ENCODE measurements at places on chromosomes 7 and 10.

- DNase-seq, result no peak
Observed at GRCh38 chr10:35835545-35835944, 193.4 kb upstream of the FZD8 start.

- no peak for DNase-seq
Observed at GRCh38 chr10:92119340-92119739, 171.5 kb downstream of the CPEB3 start.

DNA sequence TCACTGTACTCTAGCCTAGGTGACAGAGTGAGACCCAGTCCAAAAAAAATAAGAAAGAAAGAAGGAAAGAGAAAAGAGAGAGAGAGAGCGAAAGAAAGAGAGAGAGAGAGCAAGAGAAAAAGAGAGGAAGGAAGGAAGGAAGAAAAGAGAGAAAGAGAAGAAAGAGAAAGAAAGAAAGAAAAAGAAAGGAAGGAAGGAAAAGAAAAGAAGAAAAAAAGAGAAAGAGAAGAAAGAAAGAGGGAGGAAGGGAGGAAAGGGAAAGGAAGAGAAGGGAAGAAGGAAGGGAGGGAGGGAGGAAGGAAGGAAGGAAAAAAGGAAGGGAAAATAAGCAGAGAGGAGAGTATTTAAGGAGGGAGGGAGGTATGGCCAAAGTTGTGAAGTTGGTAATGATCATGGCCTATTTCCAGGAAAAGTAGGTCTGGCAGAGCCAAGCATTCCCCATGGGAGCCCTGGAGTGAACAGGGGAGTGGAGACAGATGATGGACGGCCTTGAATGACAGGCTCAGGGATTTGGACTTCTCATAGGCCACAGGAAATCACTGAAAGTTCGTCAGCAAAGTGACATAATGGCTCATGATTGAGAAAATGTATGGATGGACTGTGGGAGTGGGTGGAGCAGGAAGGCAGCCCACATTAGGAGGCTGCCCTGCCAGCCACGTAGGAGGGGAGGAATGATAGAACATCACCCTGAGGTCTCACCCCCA lies 44.8 kb upstream of the CUX1 start:
- DNase-seq, result no peak

DNA sequence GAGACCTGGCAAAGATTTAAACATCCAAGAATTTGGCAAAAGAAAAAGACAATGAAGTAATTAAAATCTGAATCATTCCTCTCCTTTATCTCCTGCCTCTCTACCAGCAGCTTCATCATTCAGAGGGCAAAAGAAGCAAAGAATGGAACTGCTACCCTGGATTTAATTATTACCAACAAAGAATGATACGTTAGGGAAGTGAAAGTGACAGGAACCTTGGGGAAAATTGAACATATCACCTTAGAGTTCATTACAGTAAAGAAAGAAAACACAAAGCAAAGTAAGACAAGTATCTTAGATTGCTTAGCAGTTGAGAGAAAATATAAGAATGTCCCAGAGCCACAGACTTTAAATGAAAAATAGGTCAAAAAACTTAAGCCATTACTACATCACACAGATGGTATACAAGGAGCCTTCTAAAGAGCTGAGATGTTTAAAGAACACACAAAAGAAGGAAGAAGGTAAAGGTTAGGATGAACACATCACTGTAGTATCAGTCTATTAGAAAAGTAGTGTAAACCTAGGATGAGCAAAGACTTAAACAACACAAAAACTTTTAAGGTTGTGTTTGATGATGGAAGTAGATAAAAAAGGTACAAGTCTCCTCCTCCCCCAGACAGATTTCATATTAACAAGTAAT lies 17.5 kb downstream of the CTNNA3 start:
- no peak for DNase-seq

GRCh38 chr7:22393913-22394729 lies 37.2 kb upstream of the RAPGEF5 start:
- DNase-seq, result no peak

DNA sequence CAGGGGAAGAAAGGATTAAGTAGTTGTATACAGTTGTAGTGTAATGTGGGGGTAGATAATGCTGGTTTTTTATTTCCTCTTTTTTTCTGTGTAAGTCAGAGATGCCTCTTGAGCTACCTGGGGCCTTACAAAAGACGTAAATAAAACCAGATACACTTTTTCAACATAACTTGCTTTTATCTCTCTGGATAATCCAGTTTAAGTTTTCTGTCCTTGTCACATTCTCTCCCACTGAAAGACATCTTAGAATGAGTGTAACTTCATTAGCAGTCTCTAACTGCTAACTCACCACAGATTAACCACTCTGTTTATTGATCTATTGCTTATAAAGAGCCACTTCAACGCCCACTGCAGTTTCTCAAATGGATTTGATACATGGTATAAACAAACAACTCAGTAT lies 64.1 kb upstream of the LRRN3 start:
- no peak for DNase-seq

DNA sequence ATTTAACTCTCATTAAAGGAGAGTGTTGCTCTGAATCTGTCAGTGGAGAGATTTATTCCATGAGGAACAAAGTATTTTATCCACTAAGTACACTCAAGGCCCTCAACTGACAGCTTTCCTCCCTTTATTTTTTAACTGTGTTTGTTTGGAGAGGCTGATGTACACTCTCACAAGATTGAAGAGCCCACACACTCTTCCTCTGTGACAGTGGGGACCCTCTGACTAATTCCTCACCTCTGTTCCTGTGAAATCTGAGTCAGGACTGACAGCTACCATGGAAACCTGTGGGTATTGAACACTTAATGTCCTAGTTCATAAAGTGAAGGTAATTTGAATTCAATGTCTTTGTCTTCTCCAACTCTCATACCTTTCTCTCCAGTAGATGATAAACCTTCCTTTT lies 189.8 kb upstream of the PITRM1 start:
- DNase-seq, result no peak

- no peak for DNase-seq
Observed at GRCh38 chr7:106270122-106270977, 14.4 kb downstream of the NAMPT start.

- no peak for DNase-seq
Observed at GRCh38 chr7:50272808-50273207, 31.7 kb upstream of the IKZF1 start.

GRCh38 chr10:44242826-44243225 lies 142.1 kb downstream of the CXCL12 start:
- no peak for DNase-seq

- no peak for DNase-seq
Observed at GRCh38 chr10:129272176-129272575, 194.9 kb upstream of the MGMT start.

DNA sequence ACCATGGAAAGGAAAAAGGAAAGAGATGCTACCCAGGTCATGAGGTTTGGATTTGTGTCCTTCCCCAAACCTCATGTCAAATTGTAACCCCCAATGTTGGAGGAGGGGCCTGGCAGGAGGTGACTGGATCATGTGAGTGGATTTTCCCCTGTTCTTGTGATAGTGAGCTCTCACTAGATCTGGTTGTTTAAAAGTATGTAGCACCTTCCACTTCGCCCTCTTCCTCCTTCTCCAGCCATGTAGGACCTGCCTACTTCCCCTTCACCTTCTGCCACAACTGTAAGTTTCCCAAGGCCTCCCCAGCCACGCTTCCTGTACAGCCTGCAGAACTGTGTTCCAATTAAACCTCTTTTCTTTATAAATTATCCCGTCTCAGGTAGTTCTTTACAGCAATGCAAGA lies 113.9 kb downstream of the FAM107B start:
- DNase-seq, result no peak

GRCh38 chr10:36336315-36336714 lies 694.2 kb upstream of the FZD8 start:
- no peak for DNase-seq

- no peak for DNase-seq
Observed at GRCh38 chr10:50393784-50394467, 142.6 kb upstream of the ASAH2 start.

DNA sequence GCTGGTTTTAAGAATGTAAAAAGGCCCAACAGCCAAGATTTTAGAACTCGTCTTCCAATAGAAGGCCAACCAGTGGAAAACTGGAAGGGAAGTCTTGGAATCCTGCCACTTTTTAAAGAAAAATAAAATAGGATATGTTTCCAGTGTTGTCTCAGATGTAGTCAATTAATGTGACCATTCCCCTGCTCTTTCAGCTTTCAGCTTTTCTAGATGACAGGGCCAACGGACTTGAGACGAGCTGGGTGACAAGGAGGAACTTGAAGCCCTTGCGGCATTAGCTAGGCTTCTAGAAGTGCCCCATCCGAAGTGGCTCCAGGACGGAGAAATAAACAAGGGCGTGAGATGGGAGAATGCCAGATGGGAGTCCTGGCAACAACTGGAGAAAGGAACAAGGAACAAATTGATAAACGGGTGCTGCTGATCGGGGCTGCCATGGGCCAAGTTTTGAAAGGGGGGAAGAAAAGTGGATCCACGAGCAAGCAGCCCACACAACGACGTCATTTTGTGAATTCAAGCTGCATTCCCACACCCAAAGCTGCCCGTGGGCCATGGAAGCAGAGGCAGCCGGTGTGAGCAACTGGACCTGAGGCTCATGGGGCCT lies 42.3 kb downstream of the CTBP2 start:
- DNase-seq, result no peak

DNA sequence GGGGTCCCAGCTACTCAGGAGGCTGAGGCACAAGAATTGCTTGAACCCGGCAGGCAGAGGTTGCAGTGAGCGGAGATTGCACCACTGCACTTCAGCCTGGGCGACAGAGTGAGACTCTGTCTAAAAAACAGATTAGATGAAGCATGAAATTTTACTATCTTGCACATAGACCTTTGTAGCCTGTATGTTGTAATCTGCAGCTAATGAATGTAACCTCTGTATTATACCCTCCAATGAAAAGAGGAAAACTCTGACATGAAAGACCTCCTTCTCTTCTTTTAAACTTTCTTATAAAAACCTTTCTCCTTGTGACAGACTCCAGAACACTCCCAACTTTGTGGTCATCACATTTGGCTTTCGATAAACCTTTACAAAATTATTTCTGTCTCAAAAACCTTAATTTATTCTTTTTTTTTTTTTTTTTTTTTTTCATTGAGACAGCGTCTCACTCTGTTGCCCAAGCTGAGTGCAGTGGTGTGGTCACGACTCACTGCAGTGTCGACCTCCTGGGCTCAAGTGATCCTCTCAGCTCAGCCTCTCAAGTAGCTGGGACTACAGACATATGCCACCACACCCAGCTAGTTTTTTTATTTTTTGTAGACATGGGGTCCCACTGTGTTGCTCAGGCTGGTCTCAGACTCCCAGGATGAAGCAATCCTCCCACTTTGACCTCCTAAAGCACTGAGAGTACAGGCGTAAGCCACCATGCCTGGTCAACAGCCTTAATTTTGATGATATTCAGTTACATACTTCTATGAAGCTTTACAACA lies 97.4 kb downstream of the SVOPL start:
- no peak for DNase-seq

GRCh38 chr7:37705976-37706375 lies 22.4 kb downstream of the GPR141 start:
- DNase-seq, result no peak

DNA sequence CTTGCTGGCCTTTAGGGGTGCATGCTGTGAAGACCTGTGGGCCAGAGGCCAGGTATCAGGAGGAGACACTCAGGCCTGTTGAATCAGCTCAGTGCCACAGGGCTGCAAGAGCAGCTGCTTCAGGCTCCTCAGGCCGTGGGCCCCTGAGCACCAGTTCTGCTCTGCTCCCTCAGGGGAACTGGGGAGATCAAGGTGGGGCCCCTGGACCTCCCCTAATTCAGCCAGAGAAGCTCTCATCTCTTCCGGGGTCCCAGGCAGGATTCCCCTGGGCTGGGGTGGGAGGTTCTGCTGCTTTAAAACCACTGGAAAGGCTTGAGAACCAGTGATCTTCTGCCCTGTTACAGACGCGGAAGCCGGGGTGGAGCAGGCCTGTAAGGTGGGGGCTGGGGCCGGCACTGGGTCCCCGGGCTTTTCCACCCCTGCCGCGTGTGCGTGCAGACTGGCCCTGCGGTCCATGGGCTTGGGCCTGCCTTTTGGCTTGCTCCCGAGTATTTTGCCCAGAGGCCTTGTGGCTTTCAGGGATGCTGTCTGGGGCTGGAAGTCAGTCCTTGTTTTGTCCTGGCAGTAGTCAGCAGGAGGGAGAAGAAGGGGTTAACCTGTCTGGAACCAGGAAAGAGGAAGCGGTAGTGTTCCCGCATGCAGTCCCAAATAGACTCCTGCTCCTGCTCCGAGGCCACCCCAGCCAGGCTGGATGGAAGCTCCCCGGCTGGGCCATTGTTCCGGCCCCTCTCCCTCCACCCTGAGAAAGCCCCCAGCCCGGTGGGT lies 74.3 kb downstream of the LHPP start:
- DNase-seq, result no peak

- no peak for DNase-seq
Observed at GRCh38 chr10:74949843-74950765, 123.7 kb downstream of the KAT6B start.

- no peak for DNase-seq
Observed at GRCh38 chr10:78066728-78067430, 33.2 kb downstream of the RPS24 start.
